EL (cell line): ENCODE measurements at places on chromosomes 1 and 21.

DNA sequence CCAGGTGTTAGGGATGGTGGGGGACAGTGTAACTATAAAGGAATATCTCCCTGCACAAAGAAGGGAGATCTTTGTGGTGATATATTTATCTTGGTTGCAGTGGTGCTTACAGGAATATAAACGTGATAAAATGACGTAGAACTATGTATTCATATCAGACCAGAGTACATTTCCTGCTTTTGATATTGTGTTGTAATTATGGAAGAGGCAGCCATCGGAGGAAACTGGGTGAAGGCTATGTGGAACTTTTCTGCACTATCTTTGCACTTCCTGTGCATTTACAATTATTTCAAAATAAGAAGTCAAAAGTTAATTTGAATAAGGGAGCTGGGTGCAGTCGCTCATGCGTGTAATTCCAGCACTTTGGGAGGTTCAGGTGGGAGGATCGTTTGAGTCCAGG, 37.6 kb downstream of the NDUFS5 start:
- no peak for DNase-seq

GRCh38 chr1:15937706-15938168, 38.2 kb downstream of the ZBTB17 start:
- DNase-seq: peak; percentile 70

DNA sequence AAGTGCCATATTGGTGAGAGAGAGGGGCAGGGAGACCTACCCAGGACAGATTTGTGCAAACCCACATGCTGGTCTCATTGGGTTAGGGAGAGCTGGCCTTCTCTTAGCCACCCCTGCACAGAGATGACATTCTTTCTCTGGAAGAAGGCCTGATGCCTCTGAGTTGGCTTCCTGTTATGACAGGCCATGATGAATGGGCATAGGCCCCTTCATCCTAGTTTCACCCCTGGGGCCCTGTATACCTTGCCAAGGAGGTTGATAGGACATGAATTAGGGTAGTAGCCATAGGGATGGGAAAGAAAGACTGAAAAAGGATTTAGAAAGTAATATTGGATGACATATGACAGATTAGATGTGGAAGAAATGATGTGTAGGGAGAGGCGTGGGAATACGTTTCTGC, 46.6 kb downstream of the TENT5C start:
- DNase-seq: no peak

DNA sequence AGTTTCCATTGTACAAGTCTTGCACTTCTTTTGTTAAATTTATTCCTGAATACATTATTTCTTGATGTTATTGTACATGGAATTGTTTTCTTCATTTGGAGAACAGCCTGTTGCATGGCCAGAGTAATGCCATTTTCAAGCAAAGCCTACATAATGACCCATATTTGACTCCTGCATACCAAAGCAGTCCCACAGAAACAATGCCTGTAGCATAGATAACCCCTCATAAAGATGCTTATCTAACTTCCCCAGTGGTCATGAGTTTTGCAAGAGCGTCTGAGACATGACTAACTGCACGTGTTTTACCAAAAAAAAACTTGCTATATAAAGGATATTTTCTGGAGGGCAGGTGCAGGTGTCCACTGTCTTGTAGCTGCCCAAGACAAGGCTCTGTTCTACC, 30.3 kb upstream of the RLF start:
- DNase-seq: peak; percentile 72

DNA sequence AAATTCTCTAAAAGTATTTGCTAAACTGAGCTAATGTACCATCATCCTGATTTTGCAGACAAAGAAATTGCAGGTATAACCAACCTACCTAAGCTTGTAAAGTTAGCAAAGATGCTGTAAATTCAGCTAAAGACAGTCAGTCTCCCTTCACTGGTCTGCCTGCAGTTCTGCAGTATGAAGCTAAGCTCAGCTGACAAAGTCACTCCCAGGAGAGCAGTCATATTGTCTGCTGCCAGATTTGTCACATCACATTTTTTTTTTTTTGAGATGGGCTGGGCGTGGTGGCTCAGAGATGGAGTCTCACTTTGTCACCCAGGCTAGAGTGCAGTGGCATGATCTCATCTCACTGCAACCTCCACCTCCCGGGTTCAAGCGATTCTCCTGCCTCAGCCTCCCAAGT, 8.9 kb upstream of the CMPK1 start:
- no peak for DNase-seq

DNA sequence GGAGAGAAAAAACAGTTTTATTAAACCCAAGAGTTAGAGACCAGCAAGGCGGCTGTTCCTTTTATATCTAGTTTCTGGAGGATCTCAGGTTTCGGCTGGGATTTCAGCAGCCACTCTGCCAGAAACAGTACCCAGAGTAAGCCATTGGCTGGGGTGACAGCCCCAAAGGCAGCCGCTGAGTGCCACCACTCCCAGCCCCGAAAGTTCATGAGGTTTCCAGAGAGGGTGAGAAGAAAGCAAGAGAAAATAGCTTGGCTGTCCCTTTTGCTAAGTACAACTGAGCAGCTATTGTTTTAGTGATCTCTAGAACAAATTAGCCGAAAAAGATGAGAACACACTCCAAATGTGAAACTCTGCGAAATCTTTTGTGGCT, 1.2 kb downstream of the SH3BGR start:
- no peak for DNase-seq

DNA sequence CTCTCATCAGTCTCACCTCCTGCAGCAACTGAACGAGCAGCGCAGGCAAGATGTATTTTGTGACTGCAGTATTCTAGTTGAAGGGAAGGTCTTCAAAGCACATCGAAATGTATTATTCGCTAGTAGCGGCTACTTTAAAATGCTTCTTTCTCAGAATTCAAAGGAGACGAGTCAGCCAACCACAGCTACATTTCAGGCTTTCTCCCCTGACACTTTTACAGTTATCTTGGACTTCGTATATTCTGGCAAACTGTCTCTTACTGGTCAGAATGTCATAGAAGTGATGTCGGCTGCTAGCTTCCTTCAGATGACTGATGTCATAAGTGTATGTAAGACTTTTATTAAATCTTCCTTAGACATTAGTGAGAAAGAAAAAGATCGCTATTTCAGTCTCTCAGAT, 53.7 kb downstream of the ZBTB8A start:
- peak; percentile 51 for DNase-seq

DNA sequence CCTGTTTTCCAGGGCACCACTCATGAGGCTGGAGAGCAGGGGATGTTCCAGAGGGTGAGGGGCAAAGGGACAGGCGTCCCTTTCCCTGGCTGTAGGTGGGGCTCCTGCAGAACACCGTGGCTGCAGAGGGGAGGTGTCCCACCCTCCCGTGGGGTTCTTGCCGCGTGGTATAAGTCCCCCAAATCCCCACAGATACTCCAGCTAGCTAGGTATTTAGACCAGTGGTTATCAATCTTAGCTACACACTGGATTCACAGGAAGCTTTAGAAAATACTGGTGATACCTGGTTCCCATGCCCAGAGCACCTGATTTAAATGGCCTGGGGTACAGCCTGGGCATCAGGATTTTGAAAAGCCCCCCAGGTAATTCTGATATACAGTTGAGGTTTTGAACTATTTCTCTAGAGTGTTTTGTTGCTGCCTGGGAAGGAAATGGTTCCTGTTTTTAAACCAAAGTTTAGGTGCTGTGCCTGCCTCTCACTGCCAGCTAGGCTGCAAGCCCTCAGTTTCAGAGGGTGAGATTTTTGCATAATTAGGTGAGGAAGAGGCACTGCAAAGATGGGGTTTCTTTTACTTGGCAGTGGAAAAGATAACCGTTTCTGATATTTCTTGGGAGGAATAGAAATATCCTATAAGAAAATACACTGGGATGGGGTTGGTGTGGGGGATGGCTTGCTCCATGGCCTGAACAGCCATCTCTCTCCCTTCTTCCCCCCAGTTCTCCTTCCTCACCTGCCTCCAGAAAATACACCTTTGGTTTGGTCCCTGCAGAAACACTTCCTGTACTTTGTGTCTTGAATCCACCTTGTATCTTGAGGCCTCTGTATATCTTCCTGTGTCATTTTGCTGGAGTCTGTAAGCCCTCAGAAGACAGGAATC, 51.7 kb downstream of the RASSF5 start:
- no peak for DNase-seq

- peak; percentile 83 for DNase-seq
Measured at GRCh38 chr1:89978755-89979154, 16.2 kb upstream of the ZNF326 start.

DNA sequence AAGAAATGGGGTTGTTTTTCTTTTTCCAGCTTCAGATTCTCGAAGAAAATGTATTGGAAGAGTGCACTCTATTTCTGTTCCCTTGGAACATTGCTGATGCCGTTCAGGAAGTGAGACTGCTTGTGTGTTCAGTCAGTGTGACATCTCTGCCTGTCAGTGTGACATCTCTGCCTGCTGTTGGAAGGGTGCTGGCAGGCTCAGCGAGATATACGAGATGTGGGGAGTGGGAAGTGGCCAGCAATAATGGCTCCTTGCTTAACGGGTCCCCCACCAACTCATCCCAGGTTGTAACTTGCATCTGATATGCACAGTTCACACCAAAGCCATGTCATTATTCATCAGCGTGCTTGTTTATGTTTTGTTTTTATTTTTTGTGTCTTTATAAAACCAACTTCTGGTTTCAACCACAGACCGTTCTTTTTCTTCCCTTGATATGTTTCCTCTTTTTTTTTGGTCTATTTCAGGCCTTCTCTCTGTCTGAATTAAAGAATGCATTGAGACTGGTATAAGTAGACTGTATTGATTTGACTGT, 145.4 kb downstream of the GALNT2 start:
- DNase-seq: no peak

DNA sequence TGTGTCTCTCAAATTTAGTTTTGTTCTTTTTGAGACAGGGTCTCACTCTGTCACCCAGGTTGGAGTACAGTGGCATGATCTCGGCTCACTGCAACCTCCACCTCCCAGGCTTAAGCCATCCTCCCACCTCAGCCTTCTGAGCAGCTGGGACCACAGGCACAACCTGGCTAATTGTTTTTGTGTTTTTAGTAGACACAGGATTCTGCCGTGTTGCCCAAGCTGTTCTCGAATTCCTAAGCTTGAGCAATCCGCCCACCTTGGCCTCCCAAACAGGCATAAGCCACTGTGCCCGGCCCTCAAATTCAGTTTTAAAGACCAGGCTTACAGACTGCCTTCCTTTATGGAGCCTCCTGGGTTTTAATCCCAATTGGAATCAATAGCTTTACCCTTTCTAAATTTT, 83.7 kb upstream of the SELENON start:
- no peak for DNase-seq

DNA sequence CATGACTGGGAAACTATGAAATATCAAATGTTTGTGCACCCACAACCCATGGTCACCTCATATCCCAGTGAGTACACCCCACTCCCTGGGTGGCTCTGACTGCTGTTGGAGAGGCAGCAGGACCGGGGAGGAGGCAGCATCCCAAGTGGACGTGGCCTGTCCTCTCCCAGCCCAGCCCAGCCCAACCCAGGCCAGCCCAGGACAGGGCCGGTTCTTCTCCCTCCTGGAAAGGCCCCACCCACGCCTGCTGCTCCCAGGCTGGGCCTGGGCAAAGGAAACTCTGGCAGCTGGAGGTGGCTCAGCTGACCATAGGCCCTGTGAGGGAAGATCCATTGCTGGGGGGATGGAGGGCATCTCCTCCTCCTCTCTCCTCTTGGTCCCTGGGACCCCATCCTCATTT, 19.1 kb downstream of the MATN1 start:
- DNase-seq: peak; percentile 19

DNA sequence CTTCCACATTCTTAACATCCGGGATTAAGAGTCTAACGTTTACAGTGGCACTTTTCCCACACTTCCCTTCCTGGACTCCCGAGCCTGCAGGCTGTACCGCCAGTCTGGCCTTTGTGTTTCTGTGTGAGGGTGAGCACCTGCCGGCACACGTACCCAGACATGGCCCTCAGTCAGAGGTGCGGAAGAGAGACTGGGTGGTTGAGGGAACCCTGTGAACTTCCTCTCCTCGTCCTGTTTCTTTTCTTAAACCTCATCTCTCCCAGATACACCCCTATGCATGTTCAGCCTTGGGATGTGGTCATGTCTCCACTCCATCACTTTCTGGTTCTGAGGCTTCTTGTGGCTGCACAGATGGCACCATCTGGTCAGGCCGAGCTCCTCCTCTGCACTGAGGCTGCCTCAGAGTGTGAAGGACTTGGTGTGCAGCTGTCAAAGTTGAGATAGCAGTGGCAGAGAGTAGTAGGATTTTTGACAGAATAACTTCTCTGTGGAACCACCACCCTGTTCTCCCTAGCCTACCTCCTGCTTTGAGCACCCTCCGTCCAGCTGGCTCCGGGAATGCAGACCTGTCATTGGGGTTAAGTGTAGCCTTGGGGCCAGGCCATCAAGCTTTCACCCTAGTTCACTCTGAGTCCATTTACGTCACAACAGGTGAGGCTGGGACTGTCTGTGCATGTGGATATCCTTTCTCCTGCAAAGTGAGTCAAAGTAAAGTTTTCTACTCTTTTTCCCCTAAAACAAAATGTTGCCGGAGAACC, 31.4 kb downstream of the VASH2 start:
- DNase-seq: no peak

DNA sequence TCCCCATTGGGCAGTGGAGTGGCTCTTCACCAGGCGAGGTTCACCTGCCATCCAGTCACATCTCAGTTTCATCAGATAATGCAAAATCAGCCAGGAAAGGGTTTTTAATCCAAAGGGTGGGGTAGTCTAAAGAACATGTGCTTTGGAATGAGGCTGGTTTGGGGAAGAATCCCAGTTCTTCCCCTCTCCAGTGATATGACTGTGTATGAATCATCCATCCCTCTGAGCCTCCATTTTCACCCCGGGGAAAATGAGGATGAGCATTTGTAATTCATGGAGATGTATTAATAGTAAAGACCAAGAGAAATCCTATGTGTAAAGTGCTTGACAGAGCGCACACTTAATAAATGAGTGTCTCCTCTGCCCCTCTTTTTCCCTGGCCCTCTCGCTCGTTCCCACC, 215.1 kb upstream of the FGGY start:
- DNase-seq: peak; percentile 65

DNA sequence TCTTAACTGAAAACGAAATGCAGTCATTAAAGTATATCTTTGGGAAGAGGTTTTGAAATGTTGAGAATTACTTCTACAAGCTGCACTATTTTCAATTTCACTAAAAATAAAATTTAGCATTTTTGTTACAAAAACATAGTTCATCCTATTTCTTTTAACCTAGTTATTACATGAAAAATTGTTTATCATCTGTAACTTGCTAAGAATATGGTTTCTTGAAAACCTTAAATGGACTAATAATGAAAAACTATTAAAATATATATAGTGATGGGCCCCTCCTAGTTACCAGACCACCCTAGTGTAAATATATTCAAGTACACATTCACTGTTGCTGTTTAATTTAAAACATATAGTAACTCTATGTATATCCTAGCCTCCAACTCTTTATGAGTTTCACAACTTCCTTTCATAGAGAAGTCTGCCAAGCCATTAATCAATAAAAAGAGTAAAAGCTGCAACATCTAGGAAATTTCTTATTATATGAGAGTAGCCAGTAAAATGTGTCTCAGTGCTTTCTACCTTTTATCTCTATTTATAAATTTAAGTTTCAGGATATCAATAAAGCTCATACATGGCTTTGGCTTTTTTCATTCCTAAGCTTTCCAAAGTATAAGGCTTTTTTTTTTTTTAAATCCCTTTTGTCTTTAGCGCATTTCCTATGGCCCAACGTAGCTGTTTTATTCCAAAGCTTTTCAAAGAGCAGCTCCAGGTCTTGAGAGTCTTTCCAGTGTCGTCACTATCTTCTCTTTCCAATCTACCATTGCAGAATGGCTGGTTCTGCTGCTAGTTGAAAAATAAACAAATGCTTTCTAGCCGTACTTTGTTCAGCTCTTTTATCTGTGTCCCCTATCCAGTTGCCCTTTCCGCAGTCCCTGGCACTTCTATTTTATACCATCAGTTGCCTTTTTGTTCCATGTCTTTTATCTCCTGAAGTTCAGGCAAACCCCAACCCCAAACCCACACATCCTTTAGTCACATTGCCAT, 6.5 kb downstream of the IRF2BP2 start:
- peak; percentile 56 for DNase-seq

GRCh38 chr1:225635649-225636048, 17.3 kb downstream of the ENAH start:
- DNase-seq: no peak
